Activated CD8-positive, alpha-beta memory T cell treated with anti-CD3 and anti-CD28 coated beads for 24 hours (primary cell): ENCODE measurements at places on chromosomes 1 and 21.
A peak's percentile ranks its signal among the peaks of the same experiment; 100 is the strongest.

GRCh38 chr1:234863551-234863971, 253.6 kb upstream of the IRF2BP2 start:
- DNase-seq, result no peak

DNA sequence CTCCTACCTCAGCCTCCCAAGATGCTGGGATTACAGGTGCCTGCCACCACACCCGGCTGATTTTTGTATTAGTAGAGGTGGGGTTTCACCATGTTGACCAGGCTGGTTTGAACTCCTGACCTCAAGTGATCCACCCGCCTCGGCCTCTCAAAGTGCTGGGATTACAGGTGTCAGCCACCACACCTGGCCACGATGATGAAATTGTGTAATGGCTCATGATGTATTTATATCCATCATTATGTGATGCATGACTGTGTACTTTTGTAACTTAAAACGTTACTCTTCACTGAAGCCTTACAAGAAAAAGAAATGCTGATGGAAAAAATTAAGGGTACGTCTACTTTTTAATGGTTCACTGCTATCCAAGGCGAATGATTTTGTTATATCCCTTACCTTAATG, 7.5 kb downstream of the TARDBP start:
- no peak for DNase-seq

- no peak for DNase-seq
Measured at GRCh38 chr1:179195376-179195775, 34.1 kb downstream of the ABL2 start.

GRCh38 chr1:177274687-177275211, 104.0 kb downstream of the BRINP2 start:
- DNase-seq, result no peak

GRCh38 chr1:179748772-179749171, 5.7 kb downstream of the FAM163A start:
- no peak for DNase-seq

GRCh38 chr1:210949039-210949438, 184.9 kb downstream of the KCNH1 start:
- DNase-seq, result no peak

DNA sequence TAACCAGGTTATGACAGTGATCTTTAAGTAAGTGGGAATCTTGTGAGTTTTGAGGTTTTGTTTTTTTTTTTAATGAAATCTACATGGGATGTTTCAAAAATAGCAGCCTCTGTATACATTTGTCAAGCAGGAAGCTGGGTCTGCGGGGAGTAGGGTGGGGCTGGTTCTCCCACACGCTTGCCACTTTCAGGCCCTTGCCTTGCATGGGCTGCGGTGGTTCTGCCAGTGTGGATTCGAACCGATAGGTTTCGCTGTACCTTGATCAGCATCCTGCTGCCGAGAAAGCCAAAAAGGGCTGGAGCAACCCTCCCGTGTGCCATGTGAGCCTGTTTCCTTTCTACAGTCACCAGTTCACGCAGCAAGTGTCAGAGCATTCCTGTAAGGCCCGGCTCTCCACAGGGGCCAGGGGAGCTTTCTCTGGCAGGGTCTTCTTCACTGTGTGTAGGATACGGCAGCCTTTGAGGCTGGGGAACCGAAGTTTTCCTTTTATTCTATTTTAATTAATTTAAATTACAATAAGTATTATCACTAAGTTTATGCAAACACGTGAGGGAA, 79.2 kb upstream of the SAMD11 start:
- DNase-seq, result no peak

DNA sequence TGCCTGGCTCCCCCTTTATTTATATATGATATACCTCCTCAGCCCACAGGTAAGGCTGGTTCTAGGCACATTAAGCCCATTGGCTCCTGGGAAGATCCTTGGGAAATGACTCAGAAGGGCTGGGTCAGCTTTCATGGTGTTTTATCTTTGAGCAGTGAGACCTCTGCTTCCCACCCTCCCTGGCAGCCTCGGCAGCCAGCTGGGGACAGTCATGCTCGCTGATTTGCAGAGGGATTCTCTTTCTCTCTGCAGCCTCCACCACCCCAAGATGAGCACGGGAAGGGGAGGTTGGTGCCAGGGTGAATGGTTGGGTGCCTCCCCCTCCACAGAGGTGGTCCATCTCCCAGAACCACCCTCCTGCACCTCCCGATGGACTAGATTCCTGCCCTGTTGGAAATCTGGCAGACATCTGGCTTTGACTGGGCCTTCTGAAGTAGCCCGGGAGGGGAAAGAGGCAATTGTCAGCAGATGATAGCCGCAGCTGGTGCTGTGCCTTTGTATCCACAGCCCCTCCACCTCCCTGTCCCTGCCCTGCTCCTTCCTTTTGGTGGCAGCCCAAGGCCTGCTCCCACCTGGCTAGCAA, 24.6 kb downstream of the IER5 start:
- DNase-seq, result no peak

DNA sequence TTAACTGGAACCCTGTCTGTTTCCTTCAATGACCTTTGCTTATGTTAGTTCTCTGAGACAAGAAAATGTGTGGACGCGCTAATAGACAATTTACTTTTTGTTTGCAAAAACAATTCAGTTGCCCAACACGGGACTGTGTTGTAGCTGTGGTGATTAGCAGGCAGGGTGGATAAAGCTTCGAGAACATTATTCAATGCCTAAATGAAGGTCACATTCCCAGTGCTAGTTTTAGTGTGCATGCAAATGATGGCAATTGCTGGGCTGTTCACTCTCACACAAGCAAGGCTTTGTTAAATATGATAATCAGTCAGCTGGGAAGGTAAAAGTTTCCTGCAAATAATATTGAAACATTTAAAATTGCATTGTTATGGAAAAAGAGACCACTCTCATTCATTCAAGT, 188.4 kb downstream of the BACH1 start:
- no peak for DNase-seq

DNA sequence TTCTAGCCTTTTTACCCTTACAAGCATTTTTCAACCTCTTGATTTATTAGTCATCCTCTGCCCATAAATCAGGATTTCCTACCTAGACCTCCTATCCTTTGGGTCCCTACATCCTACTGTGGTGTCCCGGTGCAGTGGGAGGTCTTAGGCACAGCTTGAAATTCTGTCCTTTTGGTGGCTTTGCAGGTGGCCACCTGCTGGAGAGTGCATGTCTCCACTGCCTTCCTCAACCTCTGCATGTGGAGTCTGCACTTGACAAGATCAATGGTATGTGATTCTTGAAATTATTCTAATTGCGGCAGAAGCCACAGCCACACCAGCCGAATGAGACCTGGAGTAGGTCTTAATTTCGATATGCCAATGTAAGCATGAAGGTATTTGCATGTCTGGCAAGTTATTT, 11.4 kb upstream of the KCNA3 start:
- no peak for DNase-seq

DNA sequence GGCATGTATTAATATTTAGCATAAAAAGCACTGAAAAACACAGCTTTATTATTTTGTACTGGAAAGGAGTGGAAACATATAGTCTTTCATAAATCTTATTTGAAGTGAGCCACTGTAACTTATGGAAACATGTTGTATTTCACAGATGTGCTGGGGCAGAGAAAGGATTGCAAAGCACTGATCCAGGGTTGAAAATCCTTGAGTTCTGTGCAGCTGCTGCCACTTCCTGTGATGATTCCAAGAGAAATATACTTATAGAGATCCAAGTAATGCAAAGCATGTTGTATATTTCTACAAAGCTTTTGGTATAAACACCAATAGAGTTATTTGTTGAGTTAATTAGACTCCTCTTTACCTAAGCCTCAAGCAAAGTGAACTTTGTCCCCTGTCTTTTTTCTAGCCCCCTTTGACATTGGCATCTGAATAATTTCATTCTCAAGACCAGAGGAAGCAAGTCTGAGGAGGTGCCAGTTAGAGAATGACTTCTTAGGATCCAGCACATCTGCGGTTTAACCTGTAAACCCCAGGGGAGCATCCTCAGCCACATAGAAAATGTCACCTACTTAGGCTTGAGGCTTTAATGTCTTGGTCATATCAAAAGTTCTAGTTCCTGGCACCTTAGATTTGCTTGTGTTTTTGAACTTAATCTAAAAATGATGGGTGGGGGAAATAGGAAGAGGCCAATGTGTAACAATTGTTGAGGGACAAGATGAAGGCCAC, 173.3 kb downstream of the FASLG start:
- no peak for DNase-seq

DNA sequence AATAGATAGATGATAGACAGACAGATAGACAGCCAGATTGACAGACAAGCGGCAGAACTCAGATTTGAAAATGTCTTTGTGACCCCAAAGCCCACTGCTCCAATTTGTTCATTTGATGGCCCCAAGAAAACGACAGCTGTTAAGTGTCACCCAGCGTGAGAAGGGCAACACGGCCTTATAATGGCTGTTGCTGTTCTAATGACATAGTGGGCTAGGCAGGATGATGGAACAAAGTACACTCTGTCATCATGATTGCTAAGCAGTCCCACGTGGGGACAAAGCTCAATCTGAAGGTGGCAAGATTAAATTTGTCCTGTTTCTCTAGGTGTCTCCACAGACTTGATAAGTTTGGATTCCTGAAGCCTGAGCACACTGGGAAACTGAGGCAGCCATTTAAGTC, 112.9 kb downstream of the DAB1 start:
- no peak for DNase-seq

GRCh38 chr1:99577313-99577712, 68.6 kb upstream of the PALMD start:
- no peak for DNase-seq

GRCh38 chr1:84772428-84772943, 82.2 kb upstream of the SSX2IP start:
- peak; percentile 90 for DNase-seq

DNA sequence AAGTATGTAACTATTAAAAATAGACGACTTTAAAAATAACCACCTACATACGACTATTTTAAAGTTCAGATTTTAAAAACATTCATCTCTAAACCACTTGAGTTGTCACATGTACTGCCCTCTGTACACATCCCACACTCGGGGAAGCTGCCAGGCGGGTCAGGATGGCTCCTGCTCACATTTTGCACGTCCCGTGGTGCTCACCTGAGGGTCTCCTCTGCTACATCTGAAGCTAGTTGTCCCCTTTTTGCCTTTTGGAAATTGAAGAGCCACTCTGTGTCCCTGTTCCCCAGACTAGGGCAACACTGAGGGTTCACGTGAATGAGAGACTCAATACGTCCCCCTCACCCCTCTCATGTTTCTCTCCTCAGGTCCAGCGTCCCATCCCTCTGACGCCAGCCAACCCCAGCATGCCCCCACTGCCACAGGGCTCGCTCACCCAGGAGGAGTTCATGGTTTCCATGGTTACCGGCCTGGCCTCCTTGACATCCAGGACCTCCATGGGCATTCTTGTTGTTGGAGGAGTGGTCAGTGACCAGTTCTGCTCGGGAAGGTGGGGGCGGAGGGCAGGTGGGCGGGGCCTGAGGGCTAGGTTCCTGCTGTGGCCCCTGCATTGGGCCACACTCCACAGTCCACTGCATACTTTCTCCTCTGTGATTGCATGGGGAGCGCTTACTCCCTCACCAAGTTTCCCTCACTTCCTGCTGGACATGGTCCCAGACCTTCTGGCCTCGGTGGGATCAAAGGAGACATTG, 13.0 kb upstream of the MIIP start:
- no peak for DNase-seq

DNA sequence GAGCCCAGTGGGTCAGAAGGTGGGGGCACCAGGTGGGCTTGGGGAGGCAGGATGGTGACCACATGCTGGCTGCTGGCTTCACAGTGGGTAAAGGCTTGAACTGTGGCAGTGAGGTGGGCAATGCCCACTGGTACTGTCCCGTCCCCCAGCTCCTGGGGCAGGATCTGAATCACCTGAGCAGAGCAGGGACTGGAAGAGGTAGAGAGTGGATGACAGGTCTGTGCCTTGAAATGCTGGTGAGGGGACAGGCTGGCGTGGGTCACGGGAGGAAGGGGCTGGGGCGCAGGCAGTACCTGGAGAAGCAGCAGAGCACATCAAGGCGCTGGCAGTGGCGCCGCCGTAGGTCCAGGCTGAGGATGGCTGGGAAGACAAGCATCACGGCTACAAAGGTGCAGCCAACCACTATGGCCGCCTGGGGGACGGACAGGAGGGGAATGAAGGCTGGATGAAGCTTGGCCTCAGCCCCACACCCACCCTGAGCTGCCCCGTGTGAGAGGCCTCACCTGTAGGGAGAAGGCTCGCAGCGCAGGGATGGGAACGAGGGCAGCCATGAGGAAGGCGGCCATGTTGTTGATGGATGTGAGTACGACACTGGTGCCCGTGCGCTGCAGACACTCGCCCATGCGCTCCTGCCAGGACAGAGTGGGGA, 14.9 kb downstream of the PTCH2 start:
- no peak for DNase-seq

GRCh38 chr21:38999161-38999560, 184.1 kb downstream of the PSMG1 start:
- no peak for DNase-seq

DNA sequence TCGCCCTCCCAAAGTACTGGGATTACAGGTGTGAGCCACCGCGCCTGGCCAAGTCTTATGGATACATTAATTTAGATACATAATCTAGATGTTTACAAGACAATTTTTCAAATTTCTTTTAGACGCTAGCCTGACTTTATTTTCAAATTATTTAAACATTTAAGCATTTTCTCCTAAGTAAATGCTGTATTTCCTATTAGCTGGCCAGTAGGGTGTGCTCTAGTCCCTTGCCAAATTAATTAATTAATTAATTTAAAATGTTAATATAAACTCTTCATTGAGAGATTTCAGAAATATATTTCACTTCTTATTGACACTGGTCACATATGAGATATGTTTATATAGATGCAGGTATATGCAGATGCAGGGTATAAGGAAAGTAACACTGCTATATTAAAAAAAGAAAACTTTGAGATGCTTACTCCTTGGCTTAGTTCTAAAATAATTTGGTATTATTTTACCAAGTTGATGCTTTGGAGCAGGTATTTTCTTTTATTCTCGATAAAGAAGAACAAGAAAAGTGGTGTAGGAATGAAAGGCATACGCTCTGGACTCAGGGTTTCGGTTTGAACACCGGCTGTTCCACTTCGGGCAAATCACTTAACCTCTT, 5.2 kb upstream of the ERRFI1 start:
- no peak for DNase-seq

GRCh38 chr1:109290998-109291397, 8.1 kb upstream of the PSRC1 start:
- DNase-seq, result no peak

DNA sequence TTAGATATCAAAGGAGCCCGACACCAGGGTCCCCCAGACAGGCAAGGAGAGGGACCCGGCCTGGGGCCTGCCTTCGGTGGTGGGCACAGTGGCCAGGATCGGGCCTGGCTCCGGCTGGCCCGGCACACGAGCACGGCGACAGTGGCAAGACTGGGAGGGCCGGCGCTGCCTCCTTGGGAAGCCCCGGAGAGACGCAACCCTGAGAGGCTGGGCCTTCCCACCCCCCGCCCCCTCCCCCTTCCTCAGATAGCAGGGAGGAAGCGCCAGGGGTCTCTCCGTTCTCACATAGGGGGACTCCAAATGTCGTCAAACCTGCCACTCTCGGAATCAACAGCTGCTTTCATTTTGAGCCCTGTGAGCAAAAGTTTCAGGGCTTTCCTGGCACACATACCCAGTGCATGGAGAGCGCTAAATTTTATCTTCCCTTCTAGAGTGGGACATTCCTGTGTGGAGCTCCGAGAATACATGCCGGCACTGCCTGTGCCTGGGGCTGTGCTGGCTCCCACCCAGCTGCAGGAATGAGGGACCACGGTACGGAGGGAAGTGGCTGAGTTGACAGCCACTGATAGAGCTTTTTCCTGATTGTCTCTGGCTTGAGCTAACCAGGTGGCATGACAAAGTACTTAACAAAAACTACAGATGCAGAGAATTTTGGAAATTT, 62.4 kb downstream of the CD247 start:
- DNase-seq, result no peak

- no peak for DNase-seq
Measured at GRCh38 chr1:211951856-211952255, 83.5 kb downstream of the INTS7 start.
